ENCODE measurements at places on chromosomes 3 and 15.

GRCh38 chr15:94970802-94971201 is 739.4 kb downstream of the MCTP2 start:
- no peak for DNase-seq

DNA sequence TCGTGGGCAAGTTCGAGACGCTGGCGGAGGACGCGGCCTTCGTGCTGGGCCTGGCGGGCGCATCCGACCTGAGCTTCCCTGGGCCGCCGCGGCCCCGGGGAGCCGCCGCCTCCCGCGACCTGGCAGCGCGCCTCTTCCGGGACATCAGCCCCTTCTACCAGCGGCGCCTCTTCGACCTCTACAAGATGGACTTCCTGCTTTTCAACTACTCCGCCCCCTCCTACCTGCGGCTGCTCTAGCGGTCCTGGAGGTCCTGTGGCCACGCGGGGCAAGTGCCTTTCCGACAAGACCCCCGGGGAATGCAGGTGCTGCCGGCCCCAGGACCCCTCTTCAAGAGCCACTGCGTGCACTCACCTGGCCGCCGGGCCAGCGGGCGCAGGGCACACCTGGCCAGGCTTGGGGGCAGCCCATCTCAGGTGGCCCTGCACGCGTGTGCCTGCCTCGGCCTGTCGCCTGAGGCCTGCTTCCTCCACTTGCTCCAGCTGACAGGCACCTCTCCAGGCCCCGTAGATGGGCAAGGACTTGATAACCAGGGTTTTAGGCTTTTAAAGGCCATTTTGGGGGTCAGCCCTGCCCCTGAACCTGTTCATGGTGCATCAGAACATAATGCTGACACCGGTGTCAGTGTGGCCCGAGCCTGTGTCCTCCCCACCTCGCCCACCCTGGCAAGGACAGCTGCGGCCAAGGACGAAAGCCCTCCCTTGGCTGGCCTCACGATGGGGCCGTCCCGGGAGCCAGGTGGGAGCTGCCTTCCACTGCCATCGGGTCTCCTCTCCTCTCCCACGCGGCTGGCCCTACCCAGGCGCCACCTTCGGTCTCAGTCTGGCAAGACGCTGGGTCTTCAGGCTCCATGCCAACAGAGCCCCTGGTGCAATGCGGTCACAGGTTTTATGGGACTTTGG is 16.1 kb downstream of the C3orf22 start:
- no peak for DNase-seq

- DNase-seq, result no peak
Observed at GRCh38 chr15:87728998-87729397, 527.5 kb downstream of the NTRK3 start.

DNA sequence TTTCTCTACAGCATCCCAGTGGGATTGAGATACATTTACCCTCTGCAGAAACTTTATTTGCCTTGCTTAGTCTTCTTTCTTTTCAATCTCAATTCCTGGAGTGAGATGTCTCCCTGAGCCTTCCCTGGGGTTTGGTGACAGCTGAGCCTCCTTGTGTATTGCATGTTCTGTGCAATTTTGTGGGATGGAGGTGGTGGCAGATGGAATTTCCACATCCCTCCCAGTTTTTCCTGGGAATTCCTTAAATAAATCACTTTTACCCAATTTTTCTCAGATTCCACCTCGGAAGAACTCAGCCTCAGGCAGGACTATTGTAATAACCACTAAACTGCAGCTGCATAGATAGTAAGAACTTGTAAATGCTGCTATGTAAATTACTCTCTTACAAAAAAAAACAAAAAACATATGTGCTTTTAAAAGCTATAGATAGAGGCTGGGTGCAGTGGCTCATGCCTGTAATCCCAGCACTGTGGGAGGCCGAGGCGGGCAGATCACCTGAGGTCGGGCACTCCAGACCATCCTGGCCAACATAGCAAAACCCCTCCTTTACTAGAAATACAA is 88.5 kb upstream of the ABHD17C start:
- no peak for DNase-seq

DNA sequence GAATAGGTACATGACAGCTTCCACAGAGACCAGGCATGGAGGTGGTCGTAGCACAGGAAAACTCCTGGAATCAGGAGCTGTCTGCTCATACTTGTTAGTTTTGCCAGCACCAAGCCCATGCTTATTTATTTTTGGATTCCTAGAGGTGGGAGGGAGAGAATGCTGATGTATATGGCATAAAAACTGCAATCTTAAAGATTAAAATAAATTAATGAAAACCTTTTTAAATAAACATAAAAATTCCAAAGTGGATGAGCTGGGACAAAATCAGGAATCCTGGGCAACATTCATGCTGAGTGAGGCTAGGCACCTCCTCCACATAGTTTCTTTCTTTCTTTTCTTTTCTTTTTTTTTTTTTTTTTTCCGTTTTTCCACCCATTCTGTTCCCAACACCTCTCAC is 14.3 kb upstream of the BCL6 start:
- DNase-seq, result no peak

DNA sequence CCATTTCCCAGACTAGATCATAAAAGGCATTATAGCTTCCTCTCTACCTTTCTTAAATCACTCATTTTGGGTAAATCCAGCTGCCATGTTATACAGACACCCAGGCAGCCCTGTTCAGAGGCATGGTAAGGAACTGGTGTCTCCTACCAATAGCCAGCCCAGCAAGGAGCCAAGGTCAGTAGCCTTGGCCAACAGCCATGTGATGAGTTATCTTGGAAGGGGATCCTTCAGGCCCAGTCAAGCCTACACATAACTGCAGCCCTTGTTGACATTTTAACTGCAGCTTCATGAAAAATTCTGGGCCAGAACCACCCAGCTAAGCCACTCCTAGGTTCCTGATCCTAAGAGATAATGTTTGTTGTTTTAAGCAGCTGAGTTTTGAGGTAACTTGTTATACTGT is 29.0 kb upstream of the ZMAT3 start:
- DNase-seq, result no peak

DNA sequence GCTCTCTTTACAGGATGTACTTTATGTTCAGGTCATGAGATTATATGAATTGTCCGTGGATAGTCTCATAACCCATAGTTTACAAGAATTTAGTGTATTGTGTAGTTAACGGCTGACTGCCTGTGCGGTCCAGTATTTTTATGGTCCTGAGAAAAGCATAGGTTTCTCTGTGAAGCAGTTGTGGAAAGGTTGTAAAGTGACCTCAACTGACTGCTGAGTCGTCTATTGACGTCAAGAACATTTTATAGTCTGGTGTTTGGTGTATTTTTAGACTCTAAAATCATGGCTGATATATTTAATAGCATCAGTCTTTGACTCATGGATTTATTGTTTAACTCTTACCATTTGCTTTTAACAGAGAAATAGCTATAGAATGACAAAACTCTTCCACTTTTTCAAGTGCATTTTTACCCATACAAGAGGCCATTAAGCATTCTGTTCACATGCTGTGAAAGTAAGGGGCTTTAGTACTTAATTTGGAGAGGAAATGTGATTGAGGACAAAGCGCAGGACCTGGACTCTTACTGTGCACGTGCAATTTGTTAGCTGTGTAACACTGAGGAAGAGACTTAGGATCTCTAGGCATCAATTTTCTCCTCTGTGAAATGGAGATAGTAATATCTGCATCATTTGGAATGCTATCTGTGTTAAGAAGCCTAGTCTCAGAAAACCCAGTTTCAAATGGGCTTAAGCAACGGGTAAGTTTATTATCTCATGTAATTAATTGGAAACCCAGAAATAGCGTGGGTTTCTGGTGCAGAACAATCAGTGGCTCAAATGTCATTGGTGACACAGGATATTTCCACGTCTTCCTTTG is 240.8 kb downstream of the NFKBIZ start:
- DNase-seq, result no peak

DNA sequence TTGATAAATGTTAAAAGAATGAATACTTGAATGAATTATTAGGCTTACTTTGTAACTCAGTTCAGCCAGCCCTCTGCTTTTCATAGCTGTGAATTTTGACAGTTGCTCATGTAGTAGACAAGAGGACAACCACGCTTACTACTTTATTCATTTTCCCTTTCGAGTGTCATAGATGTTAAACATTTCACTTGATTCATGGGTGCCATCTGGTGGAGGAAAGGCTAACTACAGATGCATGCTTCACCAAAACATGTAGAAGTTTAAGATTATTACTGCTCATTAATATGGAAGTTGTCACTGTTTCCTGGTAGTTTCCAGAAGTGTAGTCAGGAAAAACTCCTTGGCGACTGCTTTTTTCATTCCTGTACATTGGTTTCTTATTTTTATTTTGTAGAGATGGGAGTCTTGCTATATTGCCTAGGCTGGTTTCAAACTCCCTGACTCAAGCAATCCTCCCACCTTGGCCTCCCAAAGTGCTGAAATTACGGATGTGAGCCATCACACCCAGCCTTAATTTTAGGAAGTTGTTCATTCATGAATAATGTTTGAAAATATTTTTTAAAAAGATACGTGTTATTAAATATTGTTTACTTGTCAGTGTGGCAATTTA is 163.2 kb downstream of the B3GALNT1 start:
- peak; percentile 58 for DNase-seq

- DNase-seq, result no peak
Observed at GRCh38 chr15:81751816-81752545, 293.8 kb downstream of the MEX3B start.
